T1000 (cell line): ENCODE measurements at places on chromosomes 7 and 10.

GRCh38 chr10:123062726-123063125 is 53.9 kb downstream of the ACADSB start:
- no peak for DNase-seq

GRCh38 chr7:115678086-115678982 is 352.2 kb downstream of the TFEC start:
- no peak for DNase-seq

DNA sequence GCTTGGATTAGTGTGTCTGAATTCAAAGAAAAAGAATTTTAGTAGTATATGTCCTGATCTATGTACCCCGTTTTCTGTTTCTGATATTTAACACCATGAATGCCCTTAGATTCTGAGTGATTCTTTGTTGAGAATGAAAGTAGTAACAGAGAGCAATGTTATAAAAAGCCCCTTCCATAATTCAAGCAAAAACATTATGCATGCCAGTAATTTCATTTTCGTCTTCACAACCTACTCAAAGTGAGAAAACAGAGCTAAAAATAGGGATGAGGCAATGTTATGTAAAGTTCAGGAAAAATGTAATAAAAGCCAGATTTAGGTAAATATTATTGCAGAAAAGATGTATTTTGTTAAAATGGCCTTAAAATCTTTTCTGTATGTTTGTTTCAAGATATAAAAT is 28.1 kb downstream of the PTPRZ1 start:
- DNase-seq, result no peak

GRCh38 chr7:17239683-17240521 is 58.5 kb upstream of the AHR start:
- DNase-seq, result no peak

GRCh38 chr10:88076027-88076880 is 212.8 kb downstream of the PTEN start:
- DNase-seq, result no peak

- DNase-seq, result peak; percentile 19
Observed at GRCh38 chr10:102227050-102227449, 951 bp downstream of the ELOVL3 start.

- no peak for DNase-seq
Observed at GRCh38 chr7:120278773-120279172, 5.8 kb downstream of the KCND2 start.

DNA sequence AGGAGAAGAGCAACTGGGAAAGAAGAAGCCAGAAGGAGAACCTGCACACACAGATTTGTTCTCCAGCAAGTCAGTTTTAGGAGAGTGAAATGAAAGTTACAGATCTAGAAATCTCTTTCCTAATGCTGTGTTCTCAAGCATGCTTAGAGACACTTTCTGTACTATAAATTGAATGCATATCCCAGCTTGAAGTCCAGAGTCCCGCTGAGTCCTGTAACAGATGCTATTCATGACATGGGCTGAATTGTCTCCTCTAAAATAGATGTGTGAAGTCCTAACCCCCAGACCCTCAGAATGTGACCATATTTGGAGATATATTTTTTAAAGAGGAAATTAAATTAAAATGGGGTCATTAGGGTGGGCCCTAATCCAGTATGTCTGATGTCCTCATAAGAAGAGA is 46.9 kb upstream of the GJD4 start:
- DNase-seq, result no peak

- no peak for DNase-seq
Observed at GRCh38 chr7:28609608-28610007, 197.3 kb downstream of the CREB5 start.

- no peak for DNase-seq
Observed at GRCh38 chr7:158836692-158837091, 7.4 kb upstream of the ESYT2 start.

DNA sequence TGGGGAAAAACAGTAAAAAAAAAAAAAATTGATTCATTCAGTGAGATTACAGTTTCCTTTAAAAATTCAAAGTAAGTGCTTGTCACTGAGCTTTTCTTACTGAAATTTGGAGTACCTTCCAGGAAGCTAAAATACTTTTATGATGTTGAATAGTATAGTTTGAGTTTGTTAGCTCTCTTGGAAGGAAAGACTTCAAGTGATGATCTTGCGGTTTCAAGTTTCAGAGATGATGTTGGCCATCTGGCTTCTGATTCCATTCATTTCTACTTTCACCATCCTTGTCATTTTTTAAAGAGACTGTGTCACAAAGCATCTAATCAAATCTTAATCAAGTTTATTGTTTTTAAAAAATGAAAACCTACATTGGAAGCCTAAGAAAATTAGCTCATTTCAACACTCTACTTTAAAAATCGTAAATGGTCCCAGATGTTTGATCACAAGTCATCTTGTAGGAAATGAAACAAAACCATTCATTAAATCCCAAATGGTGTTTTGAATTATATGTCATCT is 4.9 kb upstream of the HERPUD2 start:
- DNase-seq, result no peak

GRCh38 chr7:33500703-33501701 is 371.6 kb downstream of the BBS9 start:
- no peak for DNase-seq

DNA sequence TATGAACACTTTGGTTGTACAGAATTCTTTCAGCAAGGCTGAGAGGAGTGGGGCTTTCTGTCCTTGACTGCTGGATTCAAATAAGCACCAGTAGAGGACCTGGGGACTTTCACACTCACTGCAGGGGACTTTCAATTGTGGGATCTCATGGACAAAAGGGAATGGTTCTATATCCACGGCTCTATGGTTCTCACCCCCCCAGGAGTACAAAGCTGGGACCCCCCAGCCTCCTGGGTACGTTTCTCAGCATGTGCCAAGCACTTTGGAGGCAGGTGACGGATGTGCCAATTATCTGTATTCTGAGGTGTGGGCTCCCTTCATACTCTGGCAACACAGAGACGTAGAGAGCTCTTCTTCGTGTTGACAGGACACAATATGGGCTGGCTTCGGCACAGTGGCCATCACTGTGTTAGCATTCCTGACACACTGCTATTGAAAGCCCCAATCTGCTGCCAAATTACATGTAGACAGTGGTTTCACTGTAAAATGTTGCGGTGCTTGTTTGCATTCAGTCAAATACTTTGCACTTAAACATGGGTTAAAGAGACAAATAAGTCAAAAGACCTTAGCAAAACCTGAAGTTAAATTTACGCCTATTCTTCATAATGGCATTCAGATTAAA is 92.7 kb upstream of the SAMD8 start:
- no peak for DNase-seq

- peak; percentile 87 for DNase-seq
Observed at GRCh38 chr7:83468251-83468739, 180.6 kb downstream of the SEMA3E start.

DNA sequence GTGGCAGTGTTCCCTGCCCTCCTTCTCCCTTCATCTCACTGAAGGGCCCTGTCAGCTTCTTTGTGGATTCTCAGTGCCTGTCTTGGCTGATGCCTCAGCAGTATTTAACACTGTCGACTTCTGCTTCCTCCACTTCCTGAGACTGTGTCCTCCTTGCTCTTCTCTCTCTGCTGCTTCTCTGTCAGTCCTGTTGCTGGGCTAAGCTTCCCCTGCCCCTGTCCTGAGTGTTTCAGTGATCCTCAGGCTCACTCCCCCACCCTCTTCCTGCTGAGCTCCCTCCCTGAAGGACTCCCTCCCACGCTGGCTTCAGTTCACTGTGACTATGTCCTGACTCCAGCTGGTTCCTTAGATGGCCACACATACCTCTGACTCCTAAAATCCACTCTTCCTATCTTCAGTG is 64.9 kb downstream of the CREM start:
- DNase-seq, result no peak

- no peak for DNase-seq
Observed at GRCh38 chr7:41058986-41059741, 643.7 kb downstream of the INHBA start.

- no peak for DNase-seq
Observed at GRCh38 chr10:22999942-23000341, 72.1 kb downstream of the ARMC3 start.

DNA sequence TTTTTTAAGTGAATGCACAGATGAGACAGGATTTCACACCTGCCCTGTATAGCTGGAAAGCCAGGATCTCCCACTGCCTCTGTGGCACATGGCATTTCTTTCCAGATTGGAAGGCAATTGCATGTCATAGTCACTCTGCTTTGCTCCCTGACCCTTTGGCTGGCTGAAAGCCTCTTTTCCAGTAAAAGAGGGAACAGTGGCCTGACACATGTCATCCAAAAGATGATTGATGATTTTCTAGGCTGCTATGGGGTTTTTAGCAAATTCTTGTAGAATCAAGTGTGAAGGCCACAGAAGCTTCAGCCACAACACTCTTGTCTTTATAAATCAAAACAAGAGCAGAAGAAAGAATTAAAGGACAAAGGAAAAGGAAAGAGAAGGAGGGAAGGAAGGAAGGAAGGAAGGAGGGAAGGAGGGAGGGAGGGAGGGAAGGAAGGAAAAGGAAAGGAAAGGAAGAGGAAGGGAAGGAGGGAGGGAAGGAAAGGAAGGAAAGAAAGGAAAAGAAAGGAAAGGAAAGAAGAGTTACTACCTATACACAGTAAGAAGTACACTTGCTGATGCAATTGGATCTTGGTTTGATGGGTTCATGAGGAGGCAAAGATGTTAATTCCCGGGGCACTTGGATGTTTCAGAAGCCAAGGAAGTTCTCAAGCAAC is 158.9 kb upstream of the FRMD4A start:
- DNase-seq, result no peak

GRCh38 chr7:116464375-116464774 is 35.2 kb upstream of the CAV2 start:
- no peak for DNase-seq

GRCh38 chr7:63023182-63023787 is 975.4 kb upstream of the ZNF722 start:
- no peak for DNase-seq

DNA sequence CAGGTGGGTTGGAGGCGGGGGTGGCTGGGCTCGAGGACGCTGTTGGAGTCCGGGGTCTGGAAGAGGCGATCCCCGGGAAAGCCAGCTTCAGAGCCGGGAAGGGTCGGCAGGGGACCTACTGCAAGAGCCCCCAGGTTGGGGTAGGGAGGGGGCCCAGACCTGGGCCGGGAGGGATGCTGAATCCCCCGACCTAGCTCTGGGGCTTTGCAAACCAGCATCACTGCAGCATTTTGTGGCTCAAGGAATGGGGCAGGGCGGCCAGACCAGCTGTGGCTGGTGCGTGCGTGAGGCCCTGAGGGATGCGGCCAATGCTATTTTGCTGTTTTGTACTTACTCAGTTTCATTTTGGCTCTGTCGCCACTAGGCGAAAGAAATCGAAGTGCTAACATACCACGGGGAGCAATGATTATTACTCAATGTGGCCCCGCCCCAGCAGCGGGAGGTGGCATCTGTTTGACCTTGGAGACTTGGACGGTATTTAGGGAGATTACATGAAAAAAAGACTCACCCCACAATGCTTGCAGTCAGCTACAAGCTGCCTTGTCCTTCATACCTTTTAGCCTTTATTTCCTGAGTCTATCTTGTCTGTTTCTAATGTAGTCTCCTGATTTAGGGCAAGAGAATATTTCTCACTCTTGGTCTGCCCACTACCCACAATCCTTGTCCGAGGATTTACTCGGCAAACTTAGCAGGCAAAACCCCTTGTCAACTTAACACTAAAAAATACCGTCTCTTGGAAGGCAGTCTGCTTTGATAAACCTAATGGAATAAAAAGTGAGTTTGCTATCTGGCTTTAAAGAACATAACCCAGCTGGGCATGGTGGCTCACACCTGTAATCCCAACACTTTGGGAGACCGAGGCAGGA is 16.2 kb downstream of the HSPB1 start:
- DNase-seq, result peak; percentile 60

DNA sequence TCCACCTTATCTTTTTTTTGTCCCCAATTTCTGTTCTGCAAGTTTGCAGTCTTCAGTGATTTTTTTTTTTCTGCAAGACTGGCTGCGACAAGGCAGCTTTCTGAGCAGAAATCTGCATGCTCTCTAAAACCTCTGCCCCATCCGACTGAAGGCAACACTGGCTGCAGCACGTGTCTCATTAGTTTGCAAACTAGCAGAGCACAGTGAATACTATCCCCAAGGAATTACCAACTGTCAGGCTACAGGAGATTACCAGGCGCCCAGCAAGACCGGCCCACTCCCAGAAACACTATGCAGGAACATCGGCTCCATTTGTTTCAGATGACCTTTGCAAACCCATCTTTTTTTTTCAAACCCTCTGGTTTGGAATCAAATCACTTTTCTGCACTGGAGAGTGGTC is 538.8 kb downstream of the SORCS1 start:
- no peak for DNase-seq

- no peak for DNase-seq
Observed at GRCh38 chr10:112490545-112490944, 43.5 kb downstream of the VTI1A start.

GRCh38 chr10:86354761-86355540 is 11.6 kb downstream of the GRID1 start:
- DNase-seq, result no peak

DNA sequence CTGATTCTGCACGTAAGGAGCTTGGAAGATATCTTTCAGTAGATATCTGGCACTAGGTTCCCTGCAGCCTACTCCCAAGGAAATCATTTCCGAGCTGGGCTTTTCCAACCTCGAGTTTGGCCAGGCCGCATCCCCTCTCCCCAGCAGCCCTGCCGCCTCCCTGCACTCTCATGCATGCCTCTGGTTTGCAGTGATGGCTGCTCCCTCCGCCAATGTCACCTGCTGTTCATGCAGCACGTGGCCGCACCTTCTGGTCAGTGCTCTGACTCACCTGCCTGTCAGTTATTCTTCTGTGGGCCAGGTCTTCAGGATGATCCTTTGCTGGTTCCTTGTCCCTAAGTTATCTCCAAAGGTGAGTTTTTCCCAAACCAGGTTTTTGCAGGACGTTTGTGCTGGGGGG is 50.6 kb upstream of the RASGEF1A start:
- DNase-seq, result no peak

GRCh38 chr7:99137411-99138180 is 6.3 kb downstream of the SMURF1 start:
- DNase-seq, result no peak

- no peak for DNase-seq
Observed at GRCh38 chr10:121596689-121597503, 1.3 kb downstream of the FGFR2 start.

- DNase-seq, result no peak
Observed at GRCh38 chr10:83820033-83820432, 319.3 kb upstream of the GHITM start.

DNA sequence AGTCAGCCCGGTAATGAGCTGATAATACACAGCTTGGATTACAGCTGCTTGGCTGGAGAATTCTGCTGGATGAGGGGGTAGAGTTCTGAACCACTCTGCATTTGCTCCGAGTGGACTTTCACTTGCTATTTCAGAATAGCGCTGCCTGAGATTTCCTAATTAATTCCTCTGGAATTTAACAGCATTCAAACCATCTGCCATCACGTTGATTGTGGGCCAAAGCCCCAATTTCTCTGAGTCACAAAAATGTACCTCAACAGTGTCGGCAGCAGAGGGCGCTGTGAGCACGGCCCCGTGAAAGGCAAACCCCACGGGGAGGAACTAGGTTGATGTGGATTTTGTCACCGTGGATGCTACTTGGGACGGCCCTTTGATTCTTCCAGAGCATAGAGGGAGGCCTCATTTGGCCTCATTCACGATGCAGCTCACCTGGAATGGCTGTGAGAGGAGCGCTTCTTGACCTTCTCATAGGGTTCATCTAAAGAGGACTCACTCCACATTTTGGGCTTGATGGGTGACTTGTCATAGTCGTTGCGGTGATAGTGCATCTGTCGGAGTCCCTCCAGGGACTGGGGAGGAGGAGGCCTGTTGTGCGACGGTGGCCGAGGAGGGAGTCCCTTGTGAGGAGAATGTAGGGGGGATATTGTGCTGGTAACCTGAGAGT is 73.3 kb downstream of the PRPF18 start:
- peak; percentile 9 for DNase-seq
